ENCODE measurements at places on chromosomes 6 and 20.
A peak's percentile ranks its signal among the peaks of the same experiment; 100 is the strongest.

GRCh38 chr6:106452628-106453027 lies 92.1 kb downstream of the CRYBG1 start:
- no peak for DNase-seq

GRCh38 chr6:5737460-5737859 lies 269.3 kb downstream of the NRN1 start:
- DNase-seq, result no peak

- DNase-seq, result peak; percentile 51
These were observed 2.2 kb downstream of the CCN2 start for GRCh38 chr6:131948692-131949619.

DNA sequence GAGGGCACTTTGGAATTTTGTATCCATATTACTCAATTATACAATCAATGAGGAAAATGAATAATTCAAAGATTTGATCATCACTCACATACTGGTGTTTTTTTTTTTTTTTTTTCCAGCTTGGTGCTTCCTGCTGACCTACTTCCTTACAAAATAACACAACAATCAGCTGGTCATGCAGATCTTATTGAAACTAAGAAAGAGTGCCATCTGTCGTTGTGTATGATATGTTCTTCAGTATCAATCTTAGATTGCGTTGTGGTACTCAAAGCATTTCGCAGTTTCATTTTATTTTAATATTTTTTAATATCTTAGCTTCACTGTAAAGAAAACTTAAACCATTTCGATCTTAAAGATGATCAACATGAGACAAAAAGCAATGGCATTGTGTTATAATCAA lies 155.6 kb downstream of the OGFRL1 start:
- DNase-seq, result no peak

DNA sequence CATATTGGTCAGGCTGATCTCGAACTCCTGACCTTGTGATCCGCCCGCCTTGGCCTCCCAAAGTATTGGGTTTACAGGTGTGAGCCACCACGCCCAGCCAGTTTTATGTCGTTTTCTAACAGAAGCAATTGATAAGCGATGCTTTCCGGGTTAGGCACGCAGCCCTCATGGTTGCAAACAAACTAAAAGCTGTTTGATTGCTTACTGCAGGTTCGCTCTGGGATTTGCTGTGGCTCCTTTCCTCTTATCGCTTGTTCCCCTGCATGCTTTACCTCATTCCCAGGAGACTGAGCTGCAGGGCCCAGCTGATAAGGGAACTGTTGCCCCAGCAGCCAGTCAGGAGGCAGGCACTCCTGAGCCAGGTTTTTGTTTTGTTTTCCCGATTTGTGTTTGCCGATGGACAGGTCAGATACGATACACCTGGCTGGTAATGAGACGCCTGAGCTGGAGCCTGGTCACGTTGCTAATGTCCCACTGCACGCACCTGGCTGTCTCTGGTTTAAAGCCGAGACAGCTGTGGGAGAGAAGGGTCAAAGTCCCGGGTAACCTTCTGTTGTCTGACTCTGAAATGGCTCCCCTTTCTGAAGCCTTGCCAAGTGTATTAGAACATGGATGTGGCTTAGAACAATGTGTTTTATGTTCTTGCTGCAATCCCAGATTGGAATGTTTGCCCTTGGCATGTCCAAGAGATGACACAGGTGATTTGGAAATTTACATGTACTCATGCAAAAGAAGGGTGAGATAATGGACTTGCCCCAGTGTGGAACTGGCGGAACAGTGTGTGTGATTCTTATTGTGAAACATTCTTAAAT lies 19.9 kb downstream of the DSP start:
- no peak for DNase-seq
